NCI-H187 (cell line): ENCODE measurements at places on chromosomes 7 and 10.

DNA sequence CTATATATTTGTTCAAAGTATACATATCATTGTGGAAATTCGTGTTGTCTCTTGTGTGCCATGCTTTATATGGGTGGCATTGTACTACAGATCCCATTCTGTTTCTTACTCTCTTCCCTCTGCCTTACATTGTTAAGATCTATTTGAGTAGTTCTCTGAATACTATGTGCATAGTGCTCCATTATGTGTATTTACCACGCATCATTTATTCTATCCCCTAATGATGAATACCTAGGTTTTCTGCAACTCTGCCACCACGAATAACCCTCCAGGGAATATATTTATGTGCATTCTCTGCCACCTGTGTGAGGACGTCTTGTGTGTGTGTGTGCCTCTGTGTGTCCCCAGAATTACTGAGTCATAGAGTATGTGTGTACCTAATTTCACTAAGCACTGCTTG is 431.2 kb upstream of the C7orf33 start:
- no peak for DNase-seq

GRCh38 chr7:129176916-129177710 is 11.3 kb upstream of the SMO start:
- DNase-seq: no peak

GRCh38 chr7:115984105-115984504 is 46.5 kb downstream of the TFEC start:
- DNase-seq: no peak

GRCh38 chr10:35246770-35247343 is 89.5 kb upstream of the CCNY start:
- no peak for DNase-seq

GRCh38 chr7:77536017-77536412 is 1.1 kb upstream of the PTPN12 start:
- DNase-seq: no peak

- DNase-seq: no peak
Observed at GRCh38 chr7:18268571-18268970, 227.0 kb upstream of the HDAC9 start.

DNA sequence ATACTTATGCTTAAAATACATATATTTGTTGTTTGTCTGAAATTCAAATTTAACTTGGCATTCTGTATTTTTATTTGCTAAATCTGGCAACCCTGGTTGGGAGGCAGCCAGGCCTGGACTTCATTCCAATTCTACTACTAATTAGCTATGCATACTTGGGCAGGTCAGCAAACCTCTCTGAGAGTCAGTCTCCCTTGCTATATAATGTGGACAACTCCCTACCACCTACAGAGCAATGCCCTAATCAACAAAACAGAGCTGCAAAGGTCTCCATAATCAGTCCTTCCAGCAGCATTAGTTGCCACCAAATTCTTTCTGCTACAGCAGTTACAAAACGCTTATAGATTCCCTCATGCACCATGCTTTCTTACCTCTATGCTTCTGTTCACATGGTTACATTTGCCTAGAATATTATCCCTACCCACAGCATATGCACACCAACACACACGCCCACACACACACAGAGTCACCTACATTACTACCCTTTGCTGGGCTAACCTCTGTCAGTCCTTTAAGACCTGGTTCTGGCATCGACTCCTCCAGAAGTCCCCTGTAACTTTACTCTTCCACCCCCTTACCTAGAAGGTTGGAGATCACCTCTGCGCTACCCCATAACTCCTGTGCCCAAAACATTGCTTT is 188.7 kb downstream of the FGFR2 start:
- no peak for DNase-seq

DNA sequence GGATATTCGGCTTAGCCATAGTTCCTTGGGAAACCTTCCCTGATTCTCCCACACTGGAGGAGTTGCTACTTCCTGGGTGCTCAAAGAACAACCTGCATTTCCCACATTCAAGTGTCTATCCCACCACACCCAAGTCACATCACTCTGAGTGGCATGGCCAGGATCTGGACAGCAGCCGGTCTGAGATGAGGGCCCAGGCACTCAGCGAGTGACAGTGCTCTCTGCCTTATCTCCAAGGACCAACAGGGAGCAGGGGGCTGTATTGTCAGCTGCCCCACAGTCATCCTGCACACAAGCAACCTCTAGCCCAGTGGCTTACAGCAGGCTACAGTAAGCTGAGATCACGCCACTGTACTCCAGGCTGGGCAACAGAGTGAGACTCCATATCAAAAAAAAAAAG is 16.1 kb upstream of the SLC18A3 start:
- DNase-seq: no peak

GRCh38 chr7:142185801-142186200 is 72.1 kb downstream of the PRSS58 start:
- DNase-seq: no peak

DNA sequence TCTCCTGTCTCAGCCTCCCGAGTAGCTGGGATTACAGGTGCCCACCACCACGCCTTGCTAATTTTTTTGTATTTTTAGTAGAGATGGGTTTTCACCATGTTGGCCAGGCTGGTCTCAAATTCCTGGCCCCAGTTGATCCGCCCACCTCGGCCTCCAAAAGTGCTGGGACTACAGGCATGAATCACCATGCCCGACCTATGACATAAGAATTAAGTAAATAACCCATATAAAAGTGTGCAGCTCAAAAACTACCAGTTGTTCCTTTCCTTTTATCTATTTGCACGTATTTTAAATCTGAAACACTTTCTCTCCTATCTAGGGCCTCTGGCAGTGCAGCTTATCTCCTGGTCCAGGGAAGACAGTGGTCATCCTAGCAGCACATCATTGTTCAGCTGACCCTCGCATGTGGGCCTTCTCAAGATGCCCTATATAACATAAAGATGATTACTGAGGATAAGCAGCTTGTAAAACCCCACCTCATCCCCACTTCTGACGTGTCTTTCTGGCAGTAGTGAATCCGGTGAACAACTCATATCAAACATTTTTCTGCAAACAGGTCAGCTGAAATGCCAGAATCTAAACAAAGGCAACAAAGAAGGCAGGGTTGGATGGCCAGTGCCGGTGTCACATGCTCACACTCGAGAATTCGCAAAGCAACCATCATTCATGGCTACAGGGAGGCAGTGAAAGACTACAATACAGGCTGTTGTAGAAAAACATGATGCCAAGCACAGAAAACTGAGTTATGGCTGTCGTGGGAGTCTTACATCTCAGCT is 36.0 kb upstream of the KCNIP2 start:
- no peak for DNase-seq

DNA sequence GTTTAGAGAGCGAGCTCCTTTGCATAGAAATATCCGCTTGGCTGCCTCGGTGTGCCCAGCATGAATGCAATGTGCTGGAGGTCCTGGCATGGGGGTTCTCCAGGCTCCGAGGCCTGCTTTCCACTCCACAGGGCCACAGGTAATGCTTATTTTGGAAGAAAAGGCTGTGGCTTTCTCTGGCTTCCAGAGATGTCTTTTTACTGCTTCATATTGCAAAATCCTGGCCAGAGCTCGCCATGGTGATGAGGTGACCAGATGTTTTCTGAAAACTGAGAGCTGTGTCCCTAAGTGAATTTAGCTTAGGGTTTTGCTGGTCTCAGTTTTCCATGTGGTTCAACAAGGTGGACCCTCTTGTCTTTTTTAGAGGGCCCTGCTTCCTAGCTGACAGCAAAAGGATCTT is 65.2 kb downstream of the BMPER start:
- DNase-seq: no peak

GRCh38 chr10:34538281-34538829 is 276.7 kb downstream of the PARD3 start:
- no peak for DNase-seq

- DNase-seq: no peak
Observed at GRCh38 chr7:155457544-155458110, 302 bp upstream of the EN2 start.

- no peak for DNase-seq
Observed at GRCh38 chr10:51090190-51090589, 15.9 kb downstream of the PRKG1 start.

- DNase-seq: no peak
Observed at GRCh38 chr7:81162771-81163525, 244.1 kb upstream of the SEMA3C start.

DNA sequence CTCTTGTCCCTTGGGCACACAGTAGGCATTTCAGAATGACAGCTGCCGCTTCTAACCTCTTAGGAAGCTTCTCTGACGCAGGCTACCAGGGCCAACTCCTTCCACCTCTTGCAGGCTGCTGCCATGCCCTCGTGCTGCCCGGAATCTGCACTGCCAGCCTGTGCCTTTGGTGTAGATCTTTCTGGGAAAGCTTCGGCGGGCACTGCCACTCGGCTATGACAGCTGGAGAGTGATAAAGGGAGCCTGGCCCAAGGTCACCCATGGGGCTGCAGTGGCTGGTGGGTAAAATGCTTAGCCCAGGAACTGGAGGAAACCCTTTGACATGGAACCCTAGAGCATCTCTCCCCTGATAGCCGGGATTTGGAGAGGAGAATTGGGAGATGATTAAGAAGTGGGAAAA is 78.0 kb upstream of the C1QL3 start:
- no peak for DNase-seq

DNA sequence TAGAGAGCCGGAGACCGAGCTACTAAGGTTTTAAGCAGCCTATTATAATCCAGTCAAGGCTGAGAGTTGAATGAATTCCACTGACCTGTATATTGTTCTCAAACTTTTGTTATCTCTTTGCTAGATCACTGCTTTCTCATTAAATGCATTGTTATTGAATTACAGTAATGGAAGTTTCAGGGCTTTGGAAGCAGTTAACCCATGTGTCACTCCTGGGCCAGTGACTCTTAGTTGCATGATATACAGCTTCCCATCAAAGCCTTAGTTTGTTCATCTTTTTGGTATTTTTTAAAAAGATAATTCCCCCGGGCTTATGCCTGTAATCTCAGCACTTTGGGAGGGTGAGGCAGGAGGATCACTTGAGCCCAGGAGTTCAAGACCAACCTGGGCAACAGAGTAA is 55.4 kb upstream of the KIAA1217 start:
- DNase-seq: no peak

GRCh38 chr10:114709984-114710383 is 51.9 kb upstream of the ABLIM1 start:
- DNase-seq: no peak

GRCh38 chr7:122166740-122167139 is 22.7 kb upstream of the AASS start:
- DNase-seq: no peak

DNA sequence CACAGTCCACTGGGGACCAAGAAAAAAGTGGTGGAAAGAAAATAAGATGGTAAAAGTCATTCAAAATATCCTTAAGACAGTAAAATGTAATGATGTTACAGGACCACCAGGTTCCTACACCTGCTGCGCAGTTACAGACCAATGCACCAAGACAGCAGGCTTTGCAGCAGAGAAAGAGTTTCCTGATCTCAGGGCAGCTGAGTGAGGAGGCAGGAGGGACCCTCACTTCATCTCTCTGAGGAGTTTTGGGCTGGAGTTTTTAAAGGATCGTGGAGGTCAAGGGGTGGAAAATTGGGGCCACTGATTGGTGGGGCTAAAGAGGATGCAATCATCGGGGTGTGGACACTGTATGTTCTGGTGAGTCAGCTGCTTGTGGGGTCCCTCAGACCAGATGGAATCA is 100.0 kb downstream of the BMS1 start:
- DNase-seq: no peak

DNA sequence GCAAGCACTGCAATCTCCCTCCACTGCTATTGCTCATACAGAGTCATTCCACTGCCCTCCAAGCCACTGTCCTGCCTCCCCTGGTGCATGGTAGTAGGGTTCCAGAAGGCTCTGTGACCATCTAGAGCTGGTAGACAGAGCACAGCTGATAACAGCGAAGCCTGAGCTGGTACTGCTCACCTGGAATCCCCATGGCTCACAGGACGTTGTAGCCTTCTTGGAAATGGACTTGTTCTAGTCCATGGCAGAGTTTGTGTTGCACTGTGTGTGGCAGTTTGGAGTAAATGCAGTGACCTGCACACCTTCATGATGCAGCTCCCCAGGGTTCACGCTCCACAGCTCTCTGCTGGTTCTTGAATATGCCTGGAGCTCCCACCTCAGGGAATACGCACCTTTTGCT is 67.0 kb downstream of the ITGA8 start:
- DNase-seq: no peak

GRCh38 chr10:82980321-82980720 is 1105.3 kb downstream of the NRG3 start:
- no peak for DNase-seq

GRCh38 chr10:14787938-14788337 is 13.2 kb upstream of the FAM107B start:
- no peak for DNase-seq

- DNase-seq: no peak
Observed at GRCh38 chr10:24229909-24230308, 21.0 kb downstream of the KIAA1217 start.

DNA sequence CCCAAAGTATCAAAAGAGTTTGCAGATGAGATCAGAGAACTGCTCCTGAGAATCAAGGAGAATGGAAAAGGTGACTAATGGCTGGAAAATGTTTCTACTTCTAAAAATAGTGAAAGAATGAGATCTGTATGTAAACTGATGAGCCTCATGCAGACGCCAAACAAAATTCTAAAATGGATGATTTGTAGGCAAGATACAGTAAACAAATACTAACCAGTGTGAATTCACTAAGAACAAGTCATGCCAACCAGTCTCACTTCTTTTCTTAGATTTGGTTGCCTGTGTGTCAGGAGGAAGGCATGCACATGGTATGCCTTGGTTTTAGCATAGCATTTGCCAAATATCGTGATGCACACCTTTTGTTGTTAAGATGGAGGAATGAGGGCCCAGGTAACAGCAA is 94.9 kb upstream of the PIK3CG start:
- no peak for DNase-seq

DNA sequence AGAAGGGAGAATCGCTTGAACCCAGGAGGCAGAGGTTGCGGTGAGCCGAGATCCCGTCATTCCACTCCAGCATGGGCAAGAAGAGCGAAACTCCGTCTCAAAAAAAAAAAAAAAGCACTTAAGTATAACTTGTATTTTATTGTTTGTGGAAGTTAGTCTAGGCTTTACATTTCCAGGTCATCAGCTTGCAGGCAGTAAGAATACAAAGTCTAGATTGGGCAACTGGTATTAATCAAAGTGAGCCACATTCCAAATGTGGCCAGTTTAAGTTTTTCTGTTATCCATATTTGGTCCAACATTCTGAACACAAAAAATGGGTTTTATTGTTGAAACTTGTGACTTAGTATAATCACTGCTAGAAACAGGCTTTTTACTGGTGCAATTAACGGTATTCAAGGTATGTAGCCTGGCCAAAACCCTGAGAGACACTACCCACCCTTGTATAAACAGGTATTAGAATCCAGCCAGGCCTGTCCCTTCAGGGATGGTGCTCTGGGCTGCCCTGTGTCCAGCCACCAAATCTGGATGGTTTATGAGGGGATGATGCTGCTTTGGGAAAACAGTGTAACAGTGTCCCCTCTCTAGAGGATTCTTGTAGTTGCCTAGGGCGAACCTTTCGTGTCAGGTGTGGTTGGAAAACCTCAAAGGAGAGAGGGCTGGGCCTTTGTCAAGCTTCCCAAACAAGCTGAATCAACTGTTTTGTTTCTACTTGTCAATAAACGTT is 122.1 kb upstream of the EFCAB10 start:
- no peak for DNase-seq

GRCh38 chr7:27846388-27846787 is 106.4 kb downstream of the TAX1BP1 start:
- DNase-seq: no peak

- no peak for DNase-seq
Observed at GRCh38 chr10:63409465-63410027, 56.2 kb downstream of the JMJD1C start.

- no peak for DNase-seq
Observed at GRCh38 chr10:126205486-126206205, 182.6 kb downstream of the ADAM12 start.

- no peak for DNase-seq
Observed at GRCh38 chr7:30469303-30469702, 9.3 kb downstream of the NOD1 start.

GRCh38 chr7:55517191-55517633 is 55.1 kb downstream of the VOPP1 start:
- DNase-seq: no peak
